ENCODE measurements at places on chromosomes 13 and 19. TPM values are rescaled to one million over a fixed set of nuclear protein-coding genes. Genes with fewer than 3 reads are reported as not detected.

The SPATA13 gene
- 57.4 TPM for total RNA-seq

The CCDC194 gene
- total RNA-seq, result 4.8 TPM

The CAPNS1 gene
- 569 TPM for total RNA-seq

The COG3 gene
- 23.1 TPM for total RNA-seq

The CEACAM21 gene
- 49.4 TPM for total RNA-seq

The IFNL1 gene
- not detected for total RNA-seq

The ZNF524 gene
- 25.2 TPM for total RNA-seq

The MATK gene
- 44.0 TPM for total RNA-seq

The ZIC5 gene
- not detected for total RNA-seq

The IL4I1 gene
- 1.6 TPM for total RNA-seq
